Activated CD8-positive, alpha-beta memory T cell treated with anti-CD3 and anti-CD28 coated beads for 1 hour (primary cell): ENCODE measurements at places on chromosomes 7 and 10.

DNA sequence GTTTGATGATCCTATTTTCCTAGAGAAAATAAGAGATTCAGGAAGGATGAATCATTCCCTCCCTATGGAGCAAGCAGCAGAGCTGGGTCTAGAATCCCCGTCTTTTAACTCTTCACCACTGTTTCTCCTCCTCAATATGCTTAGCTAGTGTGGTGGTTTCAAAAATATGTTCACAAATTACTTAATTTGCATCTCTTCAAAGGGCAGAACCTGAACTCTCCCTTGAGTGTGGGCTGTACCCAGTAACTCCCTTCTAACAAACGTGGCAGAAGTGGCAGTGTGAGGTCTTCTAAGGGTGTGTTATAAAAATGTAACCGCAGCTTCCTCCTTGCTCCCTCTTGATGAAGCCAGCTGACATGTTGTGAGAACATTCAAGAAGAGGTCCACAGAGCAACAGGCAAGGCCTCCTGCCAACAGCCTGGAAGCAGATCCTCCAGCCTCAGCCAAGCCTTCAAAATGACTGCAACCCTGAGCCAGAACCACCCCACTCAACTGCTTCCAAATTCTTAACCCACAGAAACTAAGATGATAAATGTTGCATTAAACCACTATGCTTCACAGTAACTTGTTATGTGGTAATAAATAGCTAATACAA, 36.6 kb downstream of the SRPK2 start:
- DNase-seq = peak; percentile 12

GRCh38 chr7:101968720-101969466, 151.5 kb downstream of the CUX1 start:
- no peak for DNase-seq

- no peak for DNase-seq
These were observed 174.4 kb downstream of the ARID5B start for GRCh38 chr10:62075912-62076311.

DNA sequence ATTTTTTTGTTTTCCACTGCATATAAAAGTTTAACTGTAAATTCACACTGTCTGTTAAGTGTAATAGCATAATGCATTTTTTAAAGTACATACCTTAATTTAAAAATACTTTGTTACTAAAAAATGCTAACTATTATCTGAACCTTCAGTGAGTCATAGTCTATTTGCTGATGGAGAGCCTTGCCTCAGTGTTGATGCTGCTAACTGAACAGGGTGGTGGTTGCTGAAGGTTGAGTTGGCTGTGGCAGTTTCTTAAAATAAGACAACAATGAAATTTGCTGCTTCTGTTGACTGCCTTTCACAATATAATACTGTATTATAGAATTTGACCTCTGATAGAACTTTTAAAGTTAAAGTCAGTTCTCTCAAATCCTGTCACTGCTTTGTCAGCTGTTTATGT, 72.3 kb upstream of the GATAD1 start:
- DNase-seq = no peak

DNA sequence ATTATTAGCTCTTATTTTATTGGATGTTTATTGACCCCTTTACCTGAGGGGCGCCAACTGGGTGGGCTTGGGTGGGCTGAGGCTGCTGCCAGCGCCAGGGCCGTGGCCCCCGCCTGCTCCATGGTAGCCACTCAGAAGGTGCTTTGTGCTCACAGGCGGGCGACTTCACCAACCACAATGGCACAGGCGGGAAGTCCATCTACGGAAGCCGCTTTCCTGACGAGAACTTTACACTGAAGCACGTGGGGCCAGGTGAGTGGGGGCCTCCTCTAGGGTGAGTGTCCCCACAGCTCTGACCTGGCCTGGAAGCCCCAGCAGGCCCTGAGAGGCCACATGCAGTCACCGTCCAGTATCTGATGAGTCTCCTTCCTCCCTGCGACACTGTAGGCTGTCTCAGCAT, 4.1 kb downstream of the PPIF start:
- no peak for DNase-seq

DNA sequence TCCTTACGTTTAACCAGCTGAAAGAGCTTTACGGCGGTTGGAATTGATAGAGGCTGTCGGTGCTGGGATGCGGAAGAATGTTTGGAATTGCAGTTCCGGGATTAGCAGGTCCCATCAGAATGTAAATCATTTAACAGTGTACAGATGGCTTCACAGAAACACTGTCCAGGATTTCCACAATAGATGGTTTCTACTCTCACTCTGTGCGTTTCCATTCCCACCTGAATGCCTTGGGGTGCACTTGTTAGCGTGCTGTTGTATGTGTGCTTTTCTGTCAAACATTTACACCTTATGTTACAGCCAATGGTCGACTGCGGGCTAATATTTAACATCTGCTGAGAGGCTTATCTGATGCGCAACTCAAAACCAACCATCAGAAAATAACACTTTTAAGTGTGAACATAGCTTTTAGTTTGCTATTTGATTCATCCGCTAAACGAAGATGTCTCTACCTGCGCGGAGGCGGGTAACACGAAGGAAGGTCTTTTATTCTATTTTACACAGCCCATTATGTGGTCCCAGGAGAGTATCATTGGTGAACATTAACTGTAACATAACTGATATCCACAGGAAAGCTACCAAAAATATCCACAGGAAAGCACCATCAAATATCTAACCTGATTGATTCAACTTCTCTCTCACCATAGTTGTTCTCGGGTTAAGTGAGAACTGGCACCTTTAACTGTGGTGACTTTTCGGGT, 179.0 kb downstream of the PRPF18 start:
- DNase-seq = no peak

GRCh38 chr10:119415536-119416503, 126.7 kb downstream of the RGS10 start:
- no peak for DNase-seq

- DNase-seq = no peak
These were observed 72.2 kb upstream of the COL13A1 start for GRCh38 chr10:69729326-69730048.

- no peak for DNase-seq
These were observed 651.5 kb downstream of the TNS3 start for GRCh38 chr7:46930366-46930765.

- DNase-seq = no peak
These were observed 8.0 kb downstream of the DNAJC1 start for GRCh38 chr10:21995557-21995956.

DNA sequence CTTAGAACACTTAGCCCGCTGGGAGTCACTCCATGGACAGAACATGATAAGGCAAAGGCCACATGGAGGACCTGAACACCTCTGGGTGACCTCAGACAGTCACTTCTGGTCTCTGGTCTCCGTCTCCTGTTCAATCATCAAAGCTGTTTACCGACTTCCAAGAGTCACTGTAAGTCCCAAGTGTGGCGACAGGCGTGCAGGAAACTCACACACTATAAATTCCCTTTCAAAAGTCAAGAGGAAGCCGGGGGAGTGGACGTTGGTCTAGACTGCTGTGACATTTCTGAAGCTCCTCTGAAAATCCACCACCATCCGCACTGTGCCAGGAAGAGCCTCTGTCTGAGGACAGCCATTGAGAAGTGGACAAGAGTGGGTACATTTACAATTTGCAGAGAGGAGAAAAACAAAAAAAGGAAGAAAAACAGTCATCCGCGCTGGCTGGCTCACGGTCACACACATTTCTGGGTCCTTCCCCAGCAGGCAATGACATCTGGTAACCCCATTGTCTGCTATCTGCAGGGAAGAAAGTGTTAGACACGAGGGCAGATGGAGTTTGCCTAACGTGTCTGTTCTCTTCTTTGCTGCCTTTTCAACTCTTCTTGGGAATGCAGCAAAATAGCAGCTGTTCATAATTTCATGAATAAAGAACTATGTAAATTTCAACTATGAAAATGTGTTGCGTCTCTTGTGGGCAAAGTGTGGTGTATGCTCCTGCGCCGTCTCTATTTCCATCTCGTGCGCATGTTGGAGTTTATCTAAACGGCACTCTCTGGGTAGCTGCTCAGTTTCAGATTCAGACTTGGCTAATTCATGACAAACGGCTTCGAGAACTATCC, 32.9 kb upstream of the CUX1 start:
- DNase-seq = no peak

DNA sequence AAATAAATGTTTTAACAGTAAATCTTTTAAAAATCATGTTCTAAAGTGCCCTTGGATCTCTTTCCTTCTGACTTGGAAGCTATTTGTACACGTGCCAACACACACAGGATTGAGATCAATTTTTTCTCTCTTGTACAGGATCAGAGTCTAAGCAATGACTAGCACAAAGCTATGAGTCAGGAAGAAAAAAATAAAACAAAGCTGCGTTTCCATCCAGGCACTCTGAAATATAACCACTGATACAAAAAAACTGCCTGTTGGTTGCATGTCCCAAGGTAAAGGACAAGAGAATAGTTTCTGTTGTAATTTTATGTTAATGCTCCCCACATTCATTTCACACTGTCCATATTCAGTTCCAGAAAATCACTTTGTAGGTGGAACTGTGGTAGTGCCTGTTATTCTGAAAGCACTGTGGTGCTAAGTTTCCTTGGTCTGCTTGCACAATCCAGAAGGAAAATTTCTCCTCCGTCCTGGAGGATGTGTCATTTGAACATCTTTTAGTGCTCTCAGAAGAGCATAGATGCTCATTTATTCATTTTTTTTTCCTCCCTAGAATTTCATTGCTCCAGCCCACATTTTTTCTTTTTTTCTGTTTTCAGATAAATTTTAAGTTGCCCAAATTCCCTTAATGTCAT, 113.4 kb downstream of the PLXDC2 start:
- no peak for DNase-seq

GRCh38 chr10:1203704-1204103, 147.5 kb downstream of the WDR37 start:
- no peak for DNase-seq

DNA sequence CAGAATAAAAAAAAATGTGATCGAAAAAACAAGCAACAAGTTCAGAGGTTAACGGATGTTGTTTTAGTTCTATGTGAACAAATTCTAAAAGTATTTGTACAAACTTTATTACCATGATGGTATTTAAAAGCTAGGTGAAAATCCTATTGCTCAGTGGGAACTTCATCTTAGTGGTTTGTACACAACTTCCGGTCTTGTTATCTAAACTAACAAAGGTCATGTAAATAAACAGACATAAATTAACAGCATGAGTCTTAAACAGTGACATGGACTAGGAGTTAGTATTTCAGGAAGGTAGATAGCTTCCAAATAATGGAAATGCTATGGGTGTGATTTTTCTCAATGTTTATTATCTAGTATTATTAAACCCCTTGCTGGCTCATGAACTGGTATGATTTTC, 83.8 kb downstream of the SPAG6 start:
- no peak for DNase-seq

DNA sequence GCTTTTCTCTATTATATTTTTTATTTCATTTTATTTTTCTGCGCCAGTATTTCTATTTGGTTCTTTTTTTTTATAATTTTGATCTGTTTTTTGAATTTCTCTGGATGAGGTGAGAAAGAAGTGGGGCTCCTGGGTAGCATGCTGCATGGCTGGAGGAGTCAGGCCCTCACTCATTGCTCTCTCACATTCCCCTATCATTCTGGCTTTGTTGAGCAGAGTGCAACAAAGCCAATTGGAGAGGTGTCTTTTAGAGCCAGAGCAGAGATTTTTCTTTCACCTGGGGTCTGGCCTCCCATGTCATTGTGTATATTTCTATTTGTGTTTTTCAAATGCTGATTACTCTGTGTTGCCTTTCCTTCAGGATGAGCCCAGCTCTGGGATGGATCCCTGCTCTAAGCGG, 330.0 kb upstream of the CDC14C start:
- no peak for DNase-seq

DNA sequence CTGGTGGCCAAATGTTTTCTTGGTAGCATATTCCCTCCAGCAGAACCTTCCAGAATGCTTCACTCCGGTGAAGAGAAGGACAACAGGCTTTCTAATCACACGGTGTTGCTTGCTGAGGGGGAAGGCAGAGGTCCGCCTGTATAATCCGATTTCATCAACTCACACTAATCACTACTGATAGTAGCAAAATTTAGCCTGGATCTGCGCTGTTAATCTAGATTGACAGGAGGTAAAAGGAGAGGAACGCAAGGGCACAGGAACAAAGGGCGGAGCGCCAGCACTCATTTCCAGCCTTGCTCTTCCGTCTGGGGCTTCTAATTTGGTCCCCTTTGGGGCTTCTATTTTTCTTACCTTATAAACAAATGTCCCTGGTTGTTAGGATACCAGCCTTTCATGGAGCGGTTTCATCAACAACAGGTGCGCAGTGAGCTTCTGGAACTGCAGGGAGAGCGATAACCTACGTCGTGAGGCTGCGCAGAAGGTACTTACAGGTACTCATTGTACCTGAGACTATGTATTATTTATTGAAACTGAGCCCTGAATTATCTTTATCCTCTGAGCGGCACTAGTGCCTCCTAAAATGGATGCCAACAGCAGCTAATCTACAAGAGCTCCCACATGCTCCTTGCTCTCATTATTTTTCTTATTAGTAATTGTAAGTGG, 150.6 kb downstream of the CACNB2 start:
- no peak for DNase-seq

GRCh38 chr7:34430456-34430855, 227.6 kb upstream of the NPSR1 start:
- no peak for DNase-seq

- no peak for DNase-seq
These were observed 2.6 kb downstream of the PPIF start for GRCh38 chr10:79349766-79350406.

GRCh38 chr10:113133497-113134115, 183.6 kb downstream of the TCF7L2 start:
- no peak for DNase-seq

DNA sequence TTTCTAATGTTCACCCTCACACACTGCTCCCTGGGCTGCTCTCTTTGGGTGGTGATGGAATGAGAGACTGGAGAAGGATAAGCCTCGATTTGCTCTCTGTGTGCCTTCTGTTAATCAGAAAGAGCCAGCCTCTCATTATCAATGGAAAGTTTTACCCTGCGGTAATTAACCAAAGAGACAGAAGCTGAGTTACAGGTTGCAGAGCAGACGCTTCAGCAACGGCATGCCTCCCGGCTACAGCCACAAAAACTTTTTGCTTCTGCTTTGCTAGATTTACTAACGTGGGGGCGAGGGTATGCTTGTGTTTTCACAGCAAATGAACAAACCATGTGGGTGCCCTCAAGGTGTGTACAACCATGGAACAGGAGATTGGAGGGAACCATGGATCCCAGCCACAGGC, 18.0 kb downstream of the GIMAP4 start:
- DNase-seq = no peak
